ENCODE measurements at places on chromosomes 2 and 18.

- DNase-seq, result no peak
Measured at GRCh38 chr2:218432676-218433365, 13.9 kb downstream of the VIL1 start.

DNA sequence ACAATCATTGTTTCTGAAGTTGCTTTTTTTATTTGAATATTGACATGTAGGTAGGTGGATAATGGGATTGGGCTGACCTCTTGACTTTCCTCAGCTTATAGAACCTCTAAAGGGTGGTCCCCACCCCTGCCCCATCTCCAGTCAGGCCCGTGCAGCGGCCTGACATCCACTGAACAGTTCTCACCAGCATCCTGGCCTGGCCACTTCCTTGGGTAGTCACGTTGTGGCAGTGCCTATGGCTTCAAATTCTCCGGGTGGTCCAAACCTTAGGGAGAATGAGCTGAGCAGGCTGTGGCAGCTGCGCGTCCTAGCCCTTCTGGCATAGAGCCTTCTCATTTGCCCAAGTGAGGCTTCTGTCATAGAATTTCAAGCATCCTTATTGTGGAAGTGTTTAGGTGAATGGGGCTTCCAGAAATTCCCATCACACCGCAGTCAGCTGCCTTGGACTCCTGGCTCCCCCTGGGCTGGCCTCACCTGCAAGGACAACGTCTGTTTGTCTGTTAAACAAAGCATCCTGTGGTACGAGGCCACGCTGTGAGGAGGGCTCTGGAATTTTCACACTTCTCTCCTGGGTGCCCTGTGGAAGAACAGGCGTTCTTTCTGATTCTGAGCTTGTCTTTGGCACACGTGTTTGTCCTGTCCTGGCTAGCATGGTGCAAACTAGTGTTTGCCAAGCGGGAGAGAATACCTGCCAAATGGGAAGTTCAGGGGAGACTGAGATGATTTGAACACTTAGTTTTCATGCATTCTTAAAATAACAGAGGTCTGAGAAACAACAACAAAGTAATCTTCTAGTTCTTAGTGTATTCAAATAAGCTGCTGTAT lies 31.8 kb upstream of the OTOS start:
- no peak for DNase-seq

DNA sequence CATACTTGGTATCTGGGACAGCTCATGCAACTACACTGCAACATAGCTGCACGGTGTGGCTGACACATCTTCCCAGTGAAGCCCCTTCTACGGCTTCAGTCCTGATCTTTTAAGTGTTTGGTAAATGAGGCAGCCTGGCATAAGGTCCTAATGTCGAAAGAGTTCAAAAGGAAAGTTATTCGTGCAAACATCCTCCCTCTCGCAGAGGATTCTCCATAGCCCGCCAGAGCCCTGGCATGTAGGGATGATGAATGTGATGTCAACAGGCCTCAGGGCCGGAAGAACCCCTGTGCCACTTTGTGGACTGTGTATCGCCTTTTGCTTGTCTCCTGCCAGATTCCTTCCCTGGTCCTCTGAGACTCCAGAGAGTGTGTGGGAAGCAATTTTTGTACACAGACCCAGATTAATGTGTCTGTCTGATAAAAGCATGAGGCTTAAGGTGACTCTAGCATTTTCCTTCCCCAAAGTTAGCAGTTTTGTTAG lies 88.5 kb downstream of the SOCS6 start:
- no peak for DNase-seq

GRCh38 chr2:133603109-133603508 lies 34.8 kb upstream of the NCKAP5 start:
- no peak for DNase-seq

- DNase-seq, result no peak
Measured at GRCh38 chr2:239271882-239272281, 128.9 kb downstream of the HDAC4 start.

All from CD4-positive, alpha-beta T cell treated with Interleukin-15 for 4 hours (primary cell).